ENCODE measurements at places on chromosomes 16 and 17.

DNA sequence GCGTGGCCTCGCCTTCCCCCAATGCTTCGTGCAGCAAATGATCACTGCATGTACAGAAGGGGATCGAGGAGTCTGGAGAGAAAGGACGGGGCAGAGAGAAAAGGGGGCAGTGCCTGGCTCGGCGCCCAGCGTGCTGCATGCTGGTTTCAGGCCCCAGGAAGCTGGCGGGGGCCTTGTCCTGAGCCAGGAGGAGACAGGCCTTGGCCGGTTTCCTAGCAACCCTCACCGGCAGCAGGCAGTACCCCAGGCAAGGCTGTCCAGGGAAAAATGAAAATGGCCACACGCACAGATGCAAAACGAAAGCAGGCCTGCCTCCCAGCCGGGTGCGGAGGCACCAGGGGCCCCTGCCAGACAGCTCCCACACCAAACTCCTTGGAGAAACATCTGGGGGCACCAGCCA is 126.3 kb downstream of the ZFHX3 start:
- DNase-seq, result no peak

DNA sequence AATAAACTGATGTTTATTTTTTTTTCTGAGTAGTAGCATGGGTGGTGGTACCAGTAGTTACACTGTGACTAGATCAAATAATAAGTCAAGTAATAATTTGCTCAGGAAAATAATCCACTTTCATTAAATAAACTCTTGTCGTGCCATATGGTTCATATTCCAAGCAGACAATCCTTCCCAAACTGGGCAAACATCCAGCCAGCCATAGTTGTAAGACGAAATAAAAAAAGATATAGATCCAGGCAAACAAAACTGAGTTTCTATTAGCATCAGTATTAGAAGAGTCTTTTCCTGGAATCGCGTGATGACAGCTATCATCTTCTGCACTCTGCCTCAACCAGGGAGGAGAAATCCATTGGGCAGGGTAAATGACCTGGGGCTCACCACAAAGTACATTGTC is 508.4 kb upstream of the GOT2 start:
- DNase-seq, result no peak

DNA sequence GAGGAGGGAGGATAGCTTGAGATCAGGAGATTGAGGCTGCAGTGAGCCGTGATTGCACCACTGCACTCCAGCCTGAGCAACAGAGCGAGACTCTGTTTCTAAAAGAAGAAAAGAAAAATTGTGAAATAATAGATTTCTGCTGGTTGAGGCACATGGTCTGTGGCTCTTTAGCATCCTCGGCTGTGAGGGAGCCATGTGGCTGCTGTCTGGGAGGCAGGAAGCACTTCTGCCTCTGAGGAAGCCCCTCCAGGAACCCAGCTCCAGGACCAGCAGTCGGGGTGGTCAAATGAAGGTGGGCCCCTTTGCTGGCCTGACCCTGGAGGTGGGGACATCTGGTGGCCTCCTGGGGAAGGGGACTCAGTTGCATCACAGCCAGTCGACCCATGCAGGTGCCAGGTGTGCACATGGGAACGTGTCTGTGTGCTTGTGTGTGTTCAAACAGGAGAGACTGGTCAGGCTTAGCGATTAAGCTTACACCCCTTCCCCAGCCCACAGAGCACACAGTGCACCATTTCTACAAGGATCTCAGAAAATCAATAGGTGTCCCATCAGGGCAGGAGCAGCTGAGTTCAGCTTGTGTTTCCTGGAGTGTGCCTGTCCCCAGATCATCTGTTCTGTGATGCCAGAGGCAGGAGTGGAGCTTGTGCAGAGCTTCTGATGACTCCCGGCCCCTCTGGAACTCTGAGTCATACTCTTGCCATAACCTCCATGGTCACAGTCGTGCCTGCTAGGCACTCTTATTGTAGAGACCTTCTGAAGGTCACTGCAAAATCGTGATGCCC is 24.3 kb upstream of the MGAT5B start:
- no peak for DNase-seq

- no peak for DNase-seq
These were observed 371.7 kb downstream of the SOX9 start for GRCh38 chr17:72492494-72492893.

DNA sequence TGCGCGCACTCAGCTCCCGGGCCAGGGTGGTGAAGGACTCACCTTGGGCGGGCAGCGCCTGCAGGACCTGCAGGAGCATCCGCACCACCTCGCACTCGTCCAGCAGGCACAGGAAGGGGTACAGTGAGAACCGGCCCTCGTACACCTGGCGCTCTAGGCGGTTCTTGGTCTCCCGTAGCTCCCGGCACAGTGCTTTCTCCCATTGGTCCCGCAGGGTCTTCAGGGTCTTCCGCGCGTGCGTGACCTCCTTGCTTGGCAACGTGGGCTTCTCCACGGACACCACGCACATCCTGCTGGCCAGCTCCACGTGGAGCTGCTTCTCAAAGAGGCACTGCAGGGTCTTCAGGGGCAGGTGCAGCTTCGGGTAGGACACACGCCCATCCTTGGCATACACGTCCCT is 74.1 kb upstream of the MED13 start:
- no peak for DNase-seq

DNA sequence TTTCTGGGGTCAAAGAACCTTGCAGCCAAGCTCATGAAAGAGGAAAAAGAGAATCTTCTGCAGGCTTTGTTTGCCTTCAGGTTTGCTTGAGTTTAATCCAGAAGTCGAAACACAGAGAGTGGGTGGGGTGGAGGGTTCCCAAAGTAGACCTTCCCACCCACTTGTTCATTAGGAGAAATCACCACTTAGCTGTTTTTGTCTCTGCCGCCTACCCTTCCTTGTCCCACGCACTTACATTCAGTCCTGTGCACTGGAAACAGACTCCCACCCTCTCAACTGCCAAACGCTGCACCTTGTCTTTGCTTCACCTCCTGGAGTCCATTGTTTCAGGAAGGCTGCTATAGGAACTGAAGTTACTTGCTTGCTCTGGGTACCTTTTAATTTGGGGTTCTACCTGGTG is 38.6 kb upstream of the RBFOX1 start:
- DNase-seq, result no peak

- no peak for DNase-seq
These were observed 16.4 kb upstream of the TMED6 start for GRCh38 chr16:69367980-69368379.

DNA sequence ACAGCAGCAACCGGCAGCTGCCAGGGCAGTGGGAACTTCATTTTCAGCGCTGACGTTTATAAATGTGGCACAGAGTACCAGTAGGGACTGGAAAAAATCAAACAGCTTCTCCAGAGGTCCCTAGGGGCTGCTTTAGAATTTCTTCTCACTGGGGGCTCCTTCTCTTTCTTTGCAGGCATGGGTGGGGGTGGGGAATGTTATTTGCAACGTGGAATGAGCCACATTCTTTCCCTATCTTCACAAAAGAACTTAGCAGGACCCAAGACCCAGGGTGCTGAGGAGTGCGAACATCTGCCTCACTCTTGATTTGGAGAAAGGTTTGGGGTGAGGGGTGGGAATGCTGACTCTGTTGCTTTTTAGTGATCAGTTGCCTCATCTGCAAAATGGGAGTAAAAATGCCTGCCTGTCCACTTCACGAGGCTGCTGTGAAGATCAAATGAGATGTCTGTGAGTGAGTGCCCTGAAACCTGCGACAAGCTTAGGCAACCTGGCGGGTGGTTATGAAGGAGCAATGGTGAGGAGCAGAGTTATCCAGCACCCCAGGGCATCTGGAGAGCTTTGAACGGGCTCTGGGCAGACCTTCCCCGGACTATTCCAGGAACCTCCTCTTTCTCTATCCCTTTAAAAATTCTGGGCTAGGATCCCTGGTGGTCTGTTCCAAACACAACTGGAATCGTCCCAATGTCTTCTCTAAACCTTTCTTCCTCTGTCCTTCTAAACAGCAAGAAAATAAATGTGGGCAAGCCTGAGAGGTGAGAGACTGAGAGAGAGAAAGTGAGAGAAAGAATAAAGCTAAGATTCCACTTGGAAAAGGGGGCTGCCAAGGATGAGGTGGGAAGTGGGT is 10.7 kb upstream of the PIPOX start:
- DNase-seq, result no peak

GRCh38 chr16:11121914-11122692 is 133.9 kb downstream of the SOCS1 start:
- no peak for DNase-seq

DNA sequence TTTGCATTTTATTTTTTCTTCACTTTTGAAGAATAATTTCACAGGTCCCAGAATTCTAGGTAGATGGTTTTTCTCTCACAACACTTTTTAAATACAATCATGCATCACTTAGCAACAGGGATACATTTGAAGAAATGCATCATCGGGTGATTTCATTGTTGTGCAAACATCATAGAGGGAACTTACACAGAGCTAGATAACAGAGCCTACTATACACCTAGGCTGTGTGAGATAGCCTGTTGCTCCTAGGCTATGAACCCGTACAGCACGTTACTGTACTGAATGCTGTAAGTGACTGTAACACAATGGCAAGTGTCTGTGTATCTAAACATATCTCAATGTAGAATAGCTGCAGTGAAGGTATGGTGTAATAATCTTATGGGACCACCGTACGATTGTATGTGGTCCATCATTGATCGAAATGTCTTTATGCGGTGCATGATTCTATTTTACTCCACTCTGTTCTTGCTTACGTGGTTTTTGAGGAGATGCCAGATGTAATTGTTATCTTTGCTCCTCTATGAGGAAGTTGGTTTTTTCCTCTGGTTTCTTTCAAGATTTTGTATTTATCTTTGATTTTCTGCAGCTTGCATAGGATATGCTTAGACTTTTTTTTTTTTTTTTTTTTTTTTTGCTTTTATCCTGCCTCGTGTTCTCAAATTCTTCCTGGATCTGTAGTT is 35.5 kb upstream of the TMEM92 start:
- DNase-seq, result no peak

DNA sequence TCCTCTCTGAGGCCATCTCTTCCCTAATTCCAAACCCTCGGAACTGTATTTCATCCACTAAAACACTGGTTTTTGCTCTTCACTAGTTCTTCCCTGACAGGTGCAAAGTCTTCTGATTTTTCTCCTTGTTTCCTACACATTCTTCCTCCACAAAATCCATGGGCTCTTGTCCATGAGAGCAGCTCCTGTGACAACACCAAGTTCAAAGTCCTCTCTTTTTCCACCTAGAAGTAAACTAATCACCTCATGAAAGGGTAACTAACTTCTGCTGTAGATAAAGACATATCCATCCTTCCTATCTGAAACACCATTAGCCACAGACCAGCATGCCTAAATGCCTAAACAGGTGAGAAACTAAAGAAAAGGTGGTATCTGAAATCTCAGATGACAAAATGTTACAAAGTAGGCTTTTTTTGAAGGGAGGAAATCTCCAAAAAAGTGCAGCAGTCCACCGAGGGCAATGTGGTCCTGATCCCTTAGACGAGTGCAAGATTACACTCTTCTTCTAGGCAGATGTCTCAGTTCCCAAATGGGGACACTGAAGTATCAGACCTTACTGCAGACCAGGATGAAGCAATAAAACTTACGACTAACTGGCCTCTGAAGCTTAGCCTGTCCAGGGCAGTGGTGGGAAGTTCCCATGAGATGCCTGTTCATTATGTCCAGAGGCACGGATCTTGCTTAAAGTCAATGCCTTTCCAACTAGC is 2.8 kb downstream of the PIP4K2B start:
- peak; percentile 45 for DNase-seq

DNA sequence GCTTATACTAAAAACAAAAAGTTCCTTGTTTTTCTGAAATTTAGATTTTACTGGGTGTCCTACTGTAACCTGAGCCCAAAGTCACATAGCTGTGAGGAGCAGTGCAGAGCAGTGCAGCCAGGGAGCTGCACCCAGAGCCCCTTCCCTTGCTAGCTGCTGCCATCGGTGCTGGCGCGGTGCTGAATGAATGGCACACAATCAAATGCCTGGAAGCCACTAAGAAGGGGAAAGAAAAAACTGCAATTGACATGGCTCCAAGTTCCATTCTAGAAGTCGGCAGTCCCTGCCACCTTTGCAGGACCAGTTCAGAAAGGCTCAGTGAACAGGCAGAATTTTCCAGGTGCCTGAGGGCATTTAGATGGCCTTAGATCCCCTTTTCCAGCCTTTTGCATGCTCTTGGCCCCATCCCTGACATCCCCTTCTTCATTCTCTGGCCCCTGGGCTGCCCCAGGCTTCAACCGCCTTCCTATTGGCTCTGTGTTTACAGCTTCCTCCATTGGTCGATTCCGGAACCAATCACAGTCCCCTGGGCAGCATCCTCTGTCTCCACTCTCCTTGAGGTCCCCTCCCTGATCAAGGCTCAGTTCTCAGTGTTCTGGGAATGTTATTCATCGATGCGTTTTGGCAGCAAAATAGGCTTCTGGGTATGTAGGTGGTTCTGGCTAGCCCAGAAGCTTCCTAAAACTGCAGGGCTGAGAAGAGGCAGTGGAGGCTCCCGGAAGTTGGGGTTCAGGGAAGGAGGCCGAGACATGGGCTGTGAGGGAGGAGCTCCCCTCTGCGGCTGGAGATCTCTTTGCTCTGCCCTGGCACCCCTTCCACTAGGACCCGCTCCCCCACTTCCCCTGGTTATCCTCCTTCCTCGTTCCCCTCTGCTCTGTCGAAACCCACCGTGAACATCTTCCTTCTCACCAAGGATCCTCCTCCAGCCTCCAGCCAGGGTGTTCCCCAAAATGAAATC is 37.9 kb downstream of the ATP2C2 start:
- no peak for DNase-seq

Measured in suppressor macrophage (primary cell).